Urinary bladder (tissue), 4 donors: ENCODE measurements at places on chromosomes 11 and 22.

GRCh38 chr11:14451825-14452224 is 47.8 kb downstream of the COPB1 start:
- no peak for DNase-seq

- DNase-seq: no peak
Measured at GRCh38 chr11:44637487-44637886, 72.0 kb downstream of the CD82 start.

DNA sequence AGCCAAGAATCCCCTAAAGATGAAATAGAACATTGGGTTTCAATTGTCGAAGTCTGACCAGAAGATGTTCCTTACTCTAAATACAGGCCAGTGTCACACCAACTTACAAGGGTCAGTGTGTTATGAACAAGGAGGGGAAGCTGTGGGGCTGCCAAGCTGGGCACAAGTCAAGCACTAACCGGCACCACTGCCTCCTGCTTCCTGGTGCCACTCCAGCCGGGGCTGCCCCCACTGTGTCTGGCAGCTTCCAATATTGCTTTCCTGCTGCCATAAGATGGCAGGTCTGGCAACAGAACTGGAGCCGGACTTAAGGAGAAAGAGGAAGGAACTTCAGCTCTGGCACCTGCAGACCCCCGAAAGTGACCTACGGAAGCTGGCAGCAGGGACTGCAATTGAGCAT is 13.7 kb upstream of the VPS37C start:
- DNase-seq: no peak

DNA sequence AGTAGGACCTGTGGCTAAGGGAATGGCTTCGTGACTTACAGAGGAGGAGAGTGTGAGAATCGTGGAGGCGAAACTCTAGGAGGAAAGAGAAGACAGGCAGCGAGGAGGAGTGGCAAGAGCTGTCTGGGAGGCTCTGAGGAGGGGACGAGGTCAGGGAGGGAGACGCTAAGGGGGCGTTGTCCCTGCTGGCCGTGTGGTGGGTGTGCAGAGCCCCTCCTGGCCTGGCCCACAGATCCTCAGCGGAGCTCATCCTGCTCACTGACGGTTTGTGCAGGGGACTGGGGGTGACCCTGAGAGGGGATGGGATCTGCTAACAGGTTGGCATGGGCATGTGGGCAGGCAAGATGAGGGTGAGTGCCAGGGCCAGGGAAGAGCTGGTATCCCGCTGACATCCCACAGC is 56.5 kb upstream of the PRR5 start:
- no peak for DNase-seq

DNA sequence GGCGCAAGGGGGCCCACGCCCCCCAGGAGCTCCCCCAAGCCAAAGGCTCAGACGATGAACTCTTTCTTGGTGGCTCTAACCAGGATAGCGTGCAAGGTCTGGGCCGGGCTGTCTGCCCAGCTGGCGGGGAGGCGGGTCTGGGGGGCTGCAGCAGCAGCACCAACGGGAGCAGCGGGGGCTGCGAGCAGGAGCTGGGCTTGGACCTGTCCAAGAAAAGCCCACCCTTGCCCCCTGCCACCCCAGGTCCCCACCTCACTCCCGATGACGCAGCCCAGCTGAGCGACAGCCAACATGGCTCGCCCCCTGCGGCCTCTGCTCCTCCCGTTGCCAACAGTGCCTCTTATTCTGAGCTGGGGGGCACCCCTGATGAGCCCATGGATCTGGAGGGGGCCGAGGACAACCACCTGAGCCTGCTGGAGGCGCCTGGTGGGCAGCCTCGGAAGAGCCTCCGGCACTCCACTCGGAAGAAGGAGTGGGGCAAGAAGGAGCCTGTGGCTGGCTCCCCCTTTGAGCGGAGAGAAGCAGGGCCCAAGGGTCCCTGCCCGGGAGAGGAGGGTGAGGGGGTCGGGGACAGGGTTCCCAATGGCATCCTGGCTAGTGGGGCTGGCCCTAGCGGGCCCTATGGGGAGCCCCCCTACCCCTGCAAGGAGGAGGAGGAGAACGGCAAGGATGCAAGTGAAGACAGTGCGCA is 21.6 kb upstream of the TMEM191C start:
- no peak for DNase-seq

GRCh38 chr11:95792200-95792599 is 1.9 kb downstream of the CEP57 start:
- no peak for DNase-seq

DNA sequence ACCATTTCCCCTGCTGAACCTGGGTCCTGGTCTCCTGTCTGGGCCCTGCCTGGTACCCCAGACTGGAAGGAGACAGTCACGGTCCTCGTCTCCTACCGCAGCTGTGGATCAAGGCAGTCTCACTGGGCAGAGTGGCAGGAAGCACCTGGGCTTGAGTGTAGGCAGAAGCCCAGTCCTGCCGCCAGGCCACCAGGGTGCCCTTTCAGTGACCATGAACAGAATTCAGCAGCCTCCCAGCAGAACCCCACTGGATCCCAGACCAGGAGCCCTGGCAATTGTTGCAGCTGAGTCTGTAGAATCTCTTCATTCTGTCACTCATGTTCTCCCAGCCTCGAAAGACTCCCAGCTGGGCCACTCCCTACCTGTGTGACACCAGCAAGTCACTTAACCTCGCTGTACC is 25.5 kb upstream of the CREB3L1 start:
- no peak for DNase-seq

GRCh38 chr11:72468289-72468688 is 34.0 kb upstream of the CLPB start:
- no peak for DNase-seq

GRCh38 chr11:102117472-102118113 is 7.3 kb downstream of the YAP1 start:
- DNase-seq: no peak
